Left renal pelvis (tissue), 4 donors: ENCODE measurements at places on chromosomes 7 and 10. TPM values are rescaled to one million over a fixed set of nuclear protein-coding genes. Genes with fewer than 3 reads are reported as not detected.

The ZNF277 gene
- 42.6 TPM for polyA plus RNA-seq

The FAM25G gene
- not detected for polyA plus RNA-seq

The ARHGAP12 gene
- 39.4 TPM for polyA plus RNA-seq

DNA sequence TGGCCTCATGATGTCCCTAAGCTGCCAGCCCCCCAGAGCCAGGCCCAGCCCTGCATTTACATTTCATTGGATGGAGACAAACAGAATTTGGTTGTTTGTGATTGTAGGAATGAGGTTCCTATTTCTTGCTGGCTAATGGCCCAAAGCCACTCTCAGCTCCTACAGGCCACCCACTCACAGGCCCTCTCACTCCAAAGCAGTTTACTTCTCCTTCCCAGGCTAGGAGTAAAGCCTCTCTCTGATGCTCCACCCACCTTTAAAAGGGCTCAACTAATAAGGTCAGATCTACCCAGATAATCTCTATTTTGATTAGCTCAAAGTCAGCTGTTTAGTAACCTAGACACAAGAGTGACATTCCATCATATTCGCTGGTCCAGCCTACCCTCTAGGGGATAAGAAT, 11.2 kb upstream of the CUZD1 start:
- no peak for DNase-seq

GRCh38 chr10:11986593-11987216, 55.9 kb downstream of the UPF2 start:
- peak; percentile 71 for DNase-seq

GRCh38 chr7:139896831-139897230, 67.8 kb downstream of the TBXAS1 start:
- DNase-seq: no peak

- no peak for DNase-seq
Observed at GRCh38 chr7:106534271-106534846, 126.6 kb downstream of the CCDC71L start.

DNA sequence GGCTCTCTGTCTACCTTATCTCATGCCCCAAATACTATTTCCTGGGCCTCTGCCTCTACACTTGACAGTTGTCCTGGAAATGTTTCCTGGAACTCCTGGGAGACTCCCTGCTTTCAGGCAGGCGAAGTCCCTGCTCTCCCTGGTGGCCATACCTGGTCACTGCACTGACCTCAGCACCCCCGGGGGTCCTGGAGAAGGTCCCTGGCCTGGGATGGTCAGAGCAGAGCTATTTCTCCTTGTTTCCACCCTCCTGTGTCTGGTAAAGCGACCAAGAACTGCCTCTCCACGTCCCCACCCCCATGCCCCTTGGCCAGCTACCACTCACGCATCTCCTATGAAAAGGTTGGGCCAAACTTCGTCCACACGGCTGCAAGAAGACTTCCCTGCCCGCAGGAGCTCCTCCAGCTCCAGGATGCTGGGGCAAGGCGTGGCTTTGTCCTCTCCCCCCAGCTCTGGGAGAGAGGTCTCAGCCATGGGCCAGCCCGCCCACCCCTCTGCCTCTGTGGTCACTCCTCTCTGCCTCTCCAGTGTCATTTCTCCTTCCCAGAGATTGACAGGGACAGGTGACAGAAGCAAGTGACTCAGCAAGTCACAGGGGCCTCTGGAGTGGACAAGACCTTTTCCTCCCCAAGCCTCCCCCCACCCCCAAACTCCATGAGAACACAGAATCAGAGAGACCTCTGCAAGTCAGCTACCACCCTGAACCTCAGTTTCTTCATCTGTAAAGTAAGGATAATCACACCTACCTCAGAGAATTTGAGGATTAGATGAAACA, 2.6 kb upstream of the SAMD8 start:
- DNase-seq: no peak

DNA sequence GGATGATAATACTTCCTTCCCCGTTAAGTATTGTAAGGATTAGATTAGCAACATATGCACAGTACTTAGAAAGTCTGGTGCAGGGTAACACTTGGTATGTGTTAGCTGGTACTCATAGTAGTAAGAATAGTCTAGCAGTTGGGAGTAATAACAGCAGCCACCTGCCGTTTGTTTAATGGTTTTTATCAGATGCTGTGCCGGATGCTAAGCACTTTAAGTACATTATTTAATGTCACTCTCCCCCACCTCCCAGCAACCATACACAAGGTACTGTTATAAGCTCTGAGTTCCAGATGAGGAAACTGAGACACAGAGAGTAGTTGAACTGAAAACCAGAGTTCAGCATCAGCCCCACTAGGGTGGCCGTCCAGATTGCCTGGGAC, 60.1 kb downstream of the ZMIZ1 start:
- DNase-seq: no peak

GRCh38 chr10:75884808-75885207, 453.4 kb downstream of the LRMDA start:
- DNase-seq: no peak
